Central memory CD8-positive, alpha-beta T cell (primary cell): ENCODE measurements at places on chromosomes 2 and 18.

- DNase-seq: no peak
Measured at GRCh38 chr2:126241411-126241810, 414.5 kb upstream of the GYPC start.

DNA sequence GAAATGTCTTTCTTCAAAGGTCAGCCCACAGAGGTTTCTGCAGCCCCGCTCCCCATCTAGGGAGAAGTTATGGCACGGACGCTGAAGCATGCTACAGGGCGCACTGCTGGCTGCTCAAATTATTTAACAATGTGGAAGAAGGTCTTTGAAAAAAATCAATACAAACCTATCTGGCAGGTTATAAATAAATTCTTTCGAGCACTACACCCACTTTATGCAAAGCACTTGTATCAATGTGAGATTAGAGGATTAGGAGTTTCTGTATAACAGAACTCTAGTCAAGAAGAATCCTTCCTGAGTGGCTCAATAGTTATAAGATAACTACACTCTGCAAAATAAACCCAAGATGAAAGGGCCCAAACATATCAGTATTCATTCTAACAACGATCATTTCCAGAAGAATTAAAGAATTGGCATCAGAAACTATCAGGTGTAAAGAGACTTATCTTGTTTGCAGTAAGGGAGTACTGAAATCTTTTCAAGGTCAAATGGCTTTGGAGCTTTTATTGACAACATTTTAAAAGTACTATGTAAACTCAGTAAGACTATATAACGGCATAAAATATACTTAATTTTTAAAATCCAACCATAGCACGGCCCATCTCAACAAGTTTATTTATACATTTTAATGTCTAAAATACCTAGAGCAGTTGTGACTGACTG is 103.0 kb upstream of the DNMT3A start:
- no peak for DNase-seq

DNA sequence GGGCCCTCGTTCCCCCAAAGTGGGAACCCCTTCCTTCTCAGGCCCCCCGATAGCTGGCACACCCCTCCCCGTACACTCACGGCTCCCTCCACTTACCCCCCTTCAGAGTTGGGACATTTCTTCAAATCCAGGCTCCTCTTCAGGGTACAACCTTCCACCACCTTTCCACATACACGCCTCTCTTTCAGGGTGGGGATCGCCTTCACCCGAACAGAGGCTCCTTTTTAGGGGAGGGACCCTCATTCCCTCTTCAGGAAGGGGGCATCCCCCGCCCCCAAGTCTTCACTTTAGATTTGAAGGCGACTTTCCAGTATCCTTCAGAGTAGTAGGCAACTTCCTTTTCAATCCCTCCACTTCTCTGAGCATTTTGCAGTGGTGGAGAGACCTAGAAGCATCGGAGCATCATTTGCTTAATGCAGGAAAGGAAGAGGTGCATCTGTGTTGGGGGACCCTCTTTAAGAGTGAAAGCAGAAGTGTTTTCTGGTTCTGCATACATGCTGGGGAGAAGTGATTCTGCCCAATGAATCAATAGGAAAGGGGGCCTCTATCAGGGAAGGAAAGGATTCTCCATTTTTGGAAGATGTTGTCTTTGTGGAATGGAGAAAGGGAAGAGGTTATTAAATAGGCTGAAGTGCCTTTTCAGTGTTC is 845 bp downstream of the EML4 start:
- no peak for DNase-seq

DNA sequence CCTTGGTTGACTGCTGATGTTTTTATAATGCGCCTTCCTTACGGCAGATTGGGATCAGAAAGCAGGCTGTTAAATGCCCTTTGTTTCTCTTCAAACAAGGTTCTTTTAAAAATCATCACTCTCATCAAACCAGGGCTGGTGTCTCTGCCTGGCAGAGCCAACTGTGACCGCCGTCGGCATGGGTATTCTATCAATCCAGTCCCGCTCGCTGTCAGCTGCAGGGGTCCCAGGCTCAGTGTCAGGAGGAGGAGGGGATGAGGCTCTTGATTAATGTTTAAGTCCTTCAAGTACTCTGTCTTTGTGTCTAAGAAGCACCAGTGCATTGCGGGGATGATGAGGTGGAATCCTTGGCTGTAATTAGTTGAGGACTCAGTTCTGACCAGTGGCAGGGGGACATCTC is 348.1 kb downstream of the RNF144A start:
- DNase-seq: no peak

DNA sequence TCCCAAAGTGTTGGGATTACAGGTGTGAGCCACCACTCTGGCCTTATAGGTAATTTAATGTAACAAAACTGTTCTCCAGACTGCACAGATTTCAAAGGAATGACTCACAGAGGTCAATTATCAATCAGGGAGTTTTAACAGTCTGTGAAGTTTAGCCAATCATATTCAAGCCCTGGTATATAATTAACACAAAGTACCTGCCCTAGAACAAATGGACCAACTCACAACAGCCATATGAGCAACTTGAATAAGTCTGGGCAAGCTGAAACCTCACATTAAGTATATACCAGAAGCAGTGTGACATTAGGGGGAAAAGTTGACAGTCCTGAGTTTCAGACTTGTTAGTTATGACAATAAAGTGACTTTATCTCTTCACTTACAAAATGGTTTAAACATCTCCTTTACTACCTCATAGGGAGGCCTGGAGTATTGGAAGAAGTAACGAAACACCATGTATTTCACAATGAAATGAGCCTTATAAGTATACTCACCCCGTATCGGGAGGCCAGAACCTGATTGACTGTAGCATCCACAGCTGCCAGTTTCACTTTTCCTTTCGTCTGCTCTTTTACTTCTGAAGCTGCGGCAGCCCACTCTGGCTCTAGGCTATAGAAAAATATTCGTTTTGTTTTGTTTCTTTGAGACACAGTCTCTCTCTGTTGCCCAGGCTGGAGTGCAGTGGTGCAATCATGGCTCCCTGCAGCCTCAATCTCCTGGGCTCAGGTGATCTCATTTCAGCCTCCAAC is 22.2 kb downstream of the PDIA6 start:
- no peak for DNase-seq

GRCh38 chr2:226066391-226066790 is 666.9 kb downstream of the NYAP2 start:
- no peak for DNase-seq

DNA sequence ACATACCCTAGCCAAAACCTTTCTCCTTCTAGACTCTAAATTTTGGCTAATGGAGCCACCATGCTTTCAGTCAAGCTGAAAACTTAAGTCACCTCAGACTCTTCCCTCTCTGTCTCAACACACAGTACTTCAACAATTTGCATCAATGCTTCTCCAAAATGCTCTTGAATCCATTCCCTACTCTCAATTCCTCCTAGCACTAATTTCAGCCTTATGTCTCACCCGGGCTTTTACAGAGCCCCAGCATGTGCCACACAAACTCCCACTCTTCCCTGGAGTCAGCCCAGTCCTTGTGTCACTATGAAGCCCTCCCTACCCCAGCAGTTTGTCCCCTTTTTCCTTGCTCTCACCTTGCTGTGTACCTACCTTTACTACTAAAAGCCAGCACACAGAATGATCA is 38.7 kb downstream of the AAK1 start:
- no peak for DNase-seq

- DNase-seq: no peak
Measured at GRCh38 chr2:140639628-140640027, 1491.2 kb downstream of the LRP1B start.
